ENCODE measurements at places on chromosomes 3 and 15.

GRCh38 chr15:52408823-52409222 is 113.2 kb upstream of the MYO5C start:
- no peak for DNase-seq

- peak; percentile 8 for DNase-seq
Observed at GRCh38 chr15:65595960-65596359, 15.0 kb downstream of the INTS14 start.

DNA sequence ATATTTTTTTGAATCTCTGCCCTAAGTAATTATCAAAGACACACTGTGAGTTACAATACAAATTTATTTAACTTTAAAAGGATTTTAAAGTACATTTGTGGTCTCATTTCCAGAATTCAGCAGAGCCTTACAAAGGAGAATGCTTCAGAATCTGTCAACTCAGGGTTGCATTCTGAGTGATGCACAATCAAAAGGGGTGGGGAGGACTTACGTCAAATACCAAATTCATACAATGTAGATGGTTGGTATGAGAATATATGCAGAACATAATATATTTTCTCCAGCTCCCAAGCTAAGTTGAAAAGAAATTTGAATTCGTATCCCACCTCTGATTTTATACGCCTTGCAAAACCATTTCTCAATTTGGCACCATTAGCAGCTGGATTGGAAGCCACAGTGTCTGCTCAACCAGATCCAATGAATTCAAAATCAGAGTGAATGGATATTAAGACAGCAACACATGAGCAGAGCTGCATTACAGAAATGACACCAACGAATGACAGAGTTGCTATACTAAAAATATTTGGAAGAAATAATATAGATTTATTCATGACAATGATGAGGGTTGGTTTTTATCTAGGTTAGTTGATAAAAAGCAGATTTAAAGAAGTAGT is 110.4 kb upstream of the CFAP20DC start:
- no peak for DNase-seq

DNA sequence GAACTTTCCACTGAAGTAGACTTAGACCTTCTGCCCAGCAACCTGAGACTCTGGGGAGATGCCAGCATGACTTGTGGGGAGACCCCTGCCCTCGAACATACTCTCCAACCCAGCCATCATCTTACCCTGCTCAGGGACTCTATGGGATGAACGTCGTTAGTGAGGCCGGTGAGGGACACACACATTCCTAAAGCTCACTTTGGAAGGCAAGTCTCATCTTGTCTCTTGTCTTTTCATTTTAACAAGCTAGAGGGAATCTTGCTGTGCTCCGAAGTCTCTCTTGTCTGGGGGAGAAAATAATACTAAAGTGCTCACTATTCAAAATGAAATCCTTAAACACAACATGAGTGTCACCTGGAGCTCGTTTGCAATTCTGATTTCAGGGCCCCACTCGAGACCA is 239.5 kb upstream of the HES1 start:
- no peak for DNase-seq

DNA sequence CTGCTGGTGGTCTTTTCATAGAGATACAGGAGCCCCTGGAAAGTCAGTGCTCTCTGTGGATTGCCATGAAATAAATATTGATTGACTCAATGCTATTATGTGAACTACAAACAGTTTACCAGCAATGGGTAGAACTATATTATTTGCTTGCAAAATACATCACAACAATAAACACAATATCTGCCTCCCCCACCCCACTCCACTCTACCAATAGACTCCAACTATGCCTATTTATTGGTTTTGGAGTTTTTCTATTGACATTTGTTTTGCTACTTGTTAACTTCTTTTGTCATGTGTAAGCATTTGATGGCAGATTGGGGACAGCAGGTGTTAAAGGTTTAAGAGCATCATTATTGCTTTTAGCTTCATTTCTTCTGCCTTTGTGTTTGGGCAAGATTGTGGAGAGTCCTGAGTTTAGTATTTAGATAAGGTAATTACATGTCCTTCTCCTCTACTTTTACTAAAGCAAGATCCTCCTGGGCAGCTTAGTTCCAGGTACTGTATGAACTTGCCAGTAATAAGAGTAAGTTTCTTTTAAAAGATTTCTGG is 8.3 kb downstream of the FNDC3B start:
- DNase-seq, result no peak

DNA sequence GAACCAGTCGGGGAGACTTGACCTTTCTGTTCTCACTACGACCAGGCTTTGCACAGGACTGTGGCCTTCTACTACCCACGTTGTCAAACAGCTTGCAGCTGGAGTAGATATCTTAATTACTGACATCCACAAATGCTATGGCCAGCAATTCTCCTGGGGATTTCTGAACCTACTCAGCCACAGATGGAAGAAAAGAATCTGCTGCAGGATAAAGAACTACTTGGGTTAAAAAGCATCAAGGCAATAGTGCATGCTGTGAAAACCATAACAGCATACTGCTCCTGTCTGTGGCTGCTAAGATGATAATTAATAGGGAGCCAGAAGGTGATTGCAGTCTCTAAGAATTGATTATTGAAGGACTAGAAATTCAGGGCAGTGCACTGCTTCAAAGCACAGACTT is 859.2 kb upstream of the SEMA6D start:
- DNase-seq, result no peak

- DNase-seq, result peak; percentile 46
Observed at GRCh38 chr3:4979428-4980228, at the start of gene BHLHE40. BHLHE40 (plus strand) TSS chr3:4979437; CDS start chr3:4979719, 282 bp downstream.

GRCh38 chr3:52458031-52458760 is 2.8 kb downstream of the NISCH start:
- DNase-seq, result no peak

DNA sequence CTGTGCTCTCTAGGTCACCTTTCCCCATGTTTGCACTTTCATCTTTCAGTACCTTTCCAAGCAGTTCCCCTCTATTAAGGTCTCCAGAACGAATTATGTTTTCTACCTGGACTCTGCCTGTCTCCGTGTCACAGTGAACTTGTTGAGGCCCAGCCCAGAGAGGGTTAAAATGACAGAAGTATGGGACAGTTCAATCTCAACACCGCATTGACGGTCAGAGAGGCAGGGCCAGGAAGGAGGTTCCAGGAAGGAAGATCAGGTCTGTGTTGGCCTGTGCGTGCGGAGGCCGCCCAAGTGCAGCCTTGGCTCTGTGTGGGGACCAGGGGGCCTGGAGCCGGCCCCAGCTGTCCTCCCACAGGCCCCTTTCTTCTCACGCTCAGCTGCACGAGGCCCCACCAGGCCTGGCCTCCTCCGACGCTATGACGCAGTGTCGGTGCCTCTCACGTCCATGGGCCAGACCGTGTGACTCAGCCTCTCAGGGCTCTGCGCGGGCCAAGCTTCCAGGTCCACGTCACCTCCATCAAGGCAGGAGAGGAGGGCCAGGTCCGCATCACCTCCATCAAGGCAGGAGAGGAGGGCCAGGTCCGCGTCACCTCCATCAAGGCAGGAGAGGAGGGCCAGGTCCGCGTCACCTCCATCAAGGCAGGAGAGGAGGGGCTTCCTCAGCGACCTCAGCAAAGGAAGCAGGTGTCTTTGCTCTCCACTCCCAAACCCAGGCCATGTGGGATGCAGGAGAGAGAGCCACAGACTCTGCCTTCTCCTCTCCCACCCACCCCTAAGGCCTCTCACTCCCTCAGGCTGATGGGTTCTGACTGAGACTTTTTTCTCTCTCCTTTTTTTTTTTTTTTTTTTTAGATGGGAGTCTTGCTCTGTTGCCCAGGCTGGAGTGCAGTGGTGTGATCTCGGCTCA is 83.1 kb downstream of the CPN2 start:
- DNase-seq, result no peak

- no peak for DNase-seq
Observed at GRCh38 chr15:100016632-100017031, 283.4 kb upstream of the LYSMD4 start.

GRCh38 chr3:88921986-88922385 is 185.4 kb upstream of the EPHA3 start:
- no peak for DNase-seq

- DNase-seq, result peak; percentile 98
Observed at GRCh38 chr3:136343873-136344555, 93.9 kb downstream of the PCCB start.

GRCh38 chr3:177512945-177513814 is 315.9 kb upstream of the TBL1XR1 start:
- peak; percentile 48 for DNase-seq

- no peak for DNase-seq
Observed at GRCh38 chr3:43852066-43852465, 161.3 kb downstream of the ABHD5 start.

DNA sequence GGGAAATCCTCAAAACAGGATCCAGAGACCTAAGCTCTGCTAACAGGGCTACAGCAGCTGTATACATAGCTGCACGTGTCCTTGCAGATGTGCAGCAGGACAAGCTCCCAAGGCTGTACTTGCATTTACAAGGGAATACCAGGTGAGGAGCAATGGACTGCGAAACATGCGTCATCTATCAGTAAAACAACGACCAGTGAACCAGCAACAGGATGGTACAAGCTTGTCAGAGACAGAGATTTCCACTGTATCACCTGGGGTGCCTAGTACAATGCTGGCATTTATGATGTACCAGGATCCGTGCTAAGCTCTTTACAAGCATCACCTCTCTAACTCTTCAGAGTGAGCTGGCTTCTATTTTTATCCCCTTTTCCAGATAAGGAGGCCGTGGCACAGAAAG is 227.3 kb downstream of the FOXP1 start:
- no peak for DNase-seq

- no peak for DNase-seq
Observed at GRCh38 chr15:40069178-40070165, 30.5 kb upstream of the SRP14 start.

GRCh38 chr15:94621736-94622135 is 390.4 kb downstream of the MCTP2 start:
- no peak for DNase-seq

Measured in fibroblast of villous mesenchyme (primary cell).